ENCODE measurements at places on chromosomes 11 and 22. TPM values are rescaled to one million over a fixed set of nuclear protein-coding genes. Genes with fewer than 3 reads are reported as not detected.

Gene DEPDC7
- total RNA-seq, result 6.2 TPM

Gene SHANK2
- 9.7 TPM for total RNA-seq

Gene GGT1
- total RNA-seq, result 24.6 TPM

- DNase-seq, result no peak
Observed at GRCh38 chr22:48061726-48062125, 1299.3 kb downstream of the TBC1D22A start.

GRCh38 chr11:763073-763463 is 14.2 kb downstream of the GATD1 start:
- peak; percentile 97 for DNase-seq

DNA sequence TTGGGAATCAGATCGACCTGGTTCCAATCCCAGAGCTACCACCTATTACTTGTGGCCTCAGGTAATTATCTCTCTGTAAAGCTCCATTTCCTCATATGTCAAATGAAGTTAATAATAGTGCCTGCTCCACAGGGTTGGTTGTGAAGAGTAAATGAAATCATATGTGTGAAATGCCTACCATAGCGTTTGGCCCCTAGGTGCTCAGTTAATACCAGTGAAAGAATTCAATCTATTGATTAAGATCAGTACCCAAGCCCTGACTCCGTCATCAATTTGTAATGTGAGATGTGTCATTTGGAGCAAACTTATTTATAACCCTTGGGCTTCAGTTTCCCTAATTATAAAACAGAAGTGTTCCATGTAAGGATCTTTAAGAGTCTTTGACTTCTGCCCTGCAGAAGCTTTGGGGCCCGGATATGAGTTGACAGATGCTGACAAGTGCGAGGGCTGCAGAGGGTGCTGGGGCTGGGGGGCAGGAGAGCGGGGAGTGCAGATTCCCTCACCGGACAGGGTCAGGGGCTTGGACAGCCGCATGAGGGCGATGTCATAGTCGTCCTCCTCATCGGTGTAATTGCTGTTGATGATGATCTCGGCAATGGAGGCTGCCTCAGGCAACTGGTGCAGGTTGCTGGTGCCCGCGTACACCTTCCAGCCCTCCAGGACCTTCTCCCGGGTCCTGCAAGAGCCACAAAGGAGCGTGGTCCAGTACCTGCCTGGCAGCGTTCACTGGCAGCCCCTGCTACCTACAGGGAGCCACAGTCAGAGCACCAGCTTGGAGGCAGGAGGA is 20.9 kb downstream of the TMPRSS13 start:
- peak; percentile 39 for DNase-seq

DNA sequence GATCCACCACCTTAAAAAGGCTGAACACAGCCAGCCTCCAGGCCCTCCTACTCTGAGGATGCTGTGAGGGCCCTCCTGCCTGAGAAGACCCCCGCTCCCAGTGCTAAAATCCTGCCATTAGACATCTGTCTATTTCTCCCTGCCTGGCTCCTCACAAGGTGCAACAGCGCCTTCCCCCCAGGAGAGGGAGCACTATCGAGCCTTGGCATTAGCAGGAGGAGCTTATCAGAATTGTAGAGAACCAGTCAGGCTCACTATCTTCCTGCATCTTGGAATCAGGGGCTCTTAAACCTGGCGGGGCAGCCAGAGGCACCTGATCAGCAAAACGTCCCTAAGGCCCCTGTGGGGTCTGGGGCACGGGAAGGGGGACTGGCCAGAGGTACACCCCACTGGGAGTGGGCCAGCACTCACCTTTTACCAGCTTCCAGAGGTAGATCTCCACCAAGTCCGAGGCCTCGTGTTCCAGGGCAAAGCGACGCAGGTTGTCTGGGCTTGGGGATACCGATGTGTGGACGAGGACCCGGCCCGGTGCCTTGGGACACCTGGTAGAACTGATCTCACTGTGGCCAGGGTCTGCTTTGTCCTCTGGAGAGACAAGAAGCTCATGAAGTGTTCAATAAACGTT is 28.7 kb downstream of the CHRDL2 start:
- DNase-seq, result peak; percentile 89

DNA sequence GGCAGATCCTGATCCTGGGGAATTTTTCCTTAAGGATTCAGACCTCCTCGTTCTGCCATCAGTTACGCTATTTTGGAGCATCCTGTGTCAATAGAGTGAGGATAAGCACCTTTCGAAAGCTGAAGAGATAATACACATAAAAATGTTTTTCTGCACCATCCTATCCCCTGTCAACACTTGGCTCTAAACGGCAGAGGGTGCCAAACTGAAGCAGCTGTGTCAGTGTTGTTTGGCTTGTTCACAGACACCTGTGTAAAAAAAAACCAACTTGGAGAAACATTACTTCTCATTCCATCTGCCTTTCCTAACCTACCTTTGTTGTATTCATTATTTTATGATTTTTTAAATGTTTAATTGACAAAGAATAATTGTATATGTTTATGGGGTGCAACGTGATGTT is 417.0 kb upstream of the DDI1 start:
- no peak for DNase-seq

GRCh38 chr11:110337570-110338193 is 41.3 kb upstream of the RDX start:
- DNase-seq, result no peak

All from H7 (cell line).